Inflammatory macrophage treated with lipopolysaccharide for 4 hours (primary cell): ENCODE measurements at places on chromosomes 11 and 22.

DNA sequence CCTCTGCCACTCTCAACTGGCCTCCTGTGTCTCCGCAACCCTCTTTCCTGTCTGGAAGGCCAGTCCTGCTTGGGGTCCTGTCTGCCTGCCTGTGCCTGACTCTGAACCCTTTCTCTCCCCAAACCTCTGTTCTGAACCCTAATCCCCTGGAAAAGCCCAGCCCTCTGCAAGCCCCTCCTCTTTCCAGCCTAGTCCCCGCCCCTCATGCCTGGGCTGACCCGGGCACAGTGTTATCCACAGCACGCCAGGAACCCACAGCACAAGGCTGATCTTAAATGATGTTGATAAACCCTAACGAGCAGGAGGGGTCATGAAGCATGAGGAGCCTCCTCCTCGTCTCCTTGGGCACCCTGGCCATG lies at the start of gene IFITM10:
Gene IFITM10 (minus strand): TSS at position 115 of the 359 bp plus-strand sequence. CDS start 153 bp downstream, outside the sequence.
- no peak for DNase-seq

- no peak for DNase-seq
Observed at GRCh38 chr11:3867209-3868091, 12.0 kb downstream of the STIM1 start.

DNA sequence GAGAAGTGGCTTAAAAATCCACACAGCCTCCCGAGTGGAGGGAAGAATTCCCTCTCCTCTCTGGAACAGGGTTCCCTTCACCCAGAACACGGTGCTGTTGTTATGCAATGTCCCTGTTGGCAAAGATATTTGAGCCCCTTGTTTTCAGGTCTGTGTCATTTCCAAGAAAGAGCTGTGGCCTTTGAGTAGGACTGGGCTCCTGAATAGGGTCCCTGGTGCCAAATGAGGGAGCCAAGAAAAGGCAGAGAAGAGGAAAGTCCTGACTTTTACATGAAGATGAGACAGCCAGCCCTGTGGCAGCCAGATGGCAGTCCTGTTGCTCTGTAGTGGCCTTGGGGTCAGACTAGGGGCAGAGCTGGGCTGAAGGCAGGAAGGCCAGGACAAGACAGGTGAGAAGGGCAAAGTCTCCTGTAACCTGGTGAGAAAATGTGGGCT lies 51.2 kb upstream of the ELF5 start:
- no peak for DNase-seq

- no peak for DNase-seq
Observed at GRCh38 chr22:42635531-42635930, 4.9 kb downstream of the ATP5MGL start.

GRCh38 chr11:59918480-59918879 lies 19.8 kb upstream of the OOSP1 start:
- DNase-seq, result peak; percentile 8

DNA sequence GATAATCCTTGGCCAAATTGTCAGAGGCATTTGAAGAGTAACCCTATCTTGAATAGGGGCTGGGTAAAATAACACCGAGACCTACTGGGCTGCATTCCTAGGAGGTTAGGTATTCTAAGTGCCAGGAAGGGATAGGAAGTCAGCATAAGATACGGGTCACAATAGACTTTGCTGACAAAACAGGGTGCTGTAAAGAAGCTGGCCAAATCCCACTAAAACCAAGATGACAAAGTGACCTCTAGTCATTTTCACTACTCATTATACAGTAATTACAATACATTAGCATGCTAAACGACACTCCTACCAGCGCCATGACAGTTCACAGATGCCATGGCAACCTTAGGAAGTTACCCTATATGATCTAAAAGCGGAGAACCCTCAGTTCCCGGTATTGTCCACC lies 964 bp upstream of the REXO2 start:
- no peak for DNase-seq
